NCI-H2029 (cell line): ENCODE measurements at places on chromosomes 4 and X.

- DNase-seq = no peak
Measured at GRCh38 chrX:43949669-43950068, 23.5 kb downstream of the NDP start.

DNA sequence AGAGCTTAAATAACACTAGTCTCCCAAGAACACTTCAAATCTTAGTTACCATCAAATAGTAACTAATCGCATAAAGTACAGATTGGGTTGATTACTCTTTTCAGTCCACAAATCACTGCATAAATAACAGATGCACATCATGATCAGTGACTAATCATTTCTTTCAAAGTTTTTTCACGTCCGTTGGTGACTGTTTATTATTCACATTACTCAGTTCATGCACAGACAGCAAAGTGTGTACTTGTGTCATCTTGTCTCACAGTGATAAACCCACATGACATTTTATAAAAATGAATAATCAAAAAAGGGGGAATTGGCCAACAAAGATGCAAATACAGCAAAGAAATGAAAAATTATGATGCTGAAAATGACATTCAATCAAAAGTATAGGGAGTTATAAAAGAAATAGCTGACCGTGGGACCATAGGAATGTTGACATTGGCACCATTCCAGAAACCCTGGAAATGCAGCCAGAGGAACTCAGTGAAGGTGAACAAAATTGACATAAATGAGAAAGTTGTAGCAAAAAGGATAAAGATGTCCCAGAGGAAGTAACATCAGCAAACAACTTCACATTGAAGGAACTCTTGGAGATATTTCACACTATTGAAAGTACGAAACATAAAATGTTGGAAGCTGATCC, 161.5 kb downstream of the SOX3 start:
- DNase-seq = no peak

DNA sequence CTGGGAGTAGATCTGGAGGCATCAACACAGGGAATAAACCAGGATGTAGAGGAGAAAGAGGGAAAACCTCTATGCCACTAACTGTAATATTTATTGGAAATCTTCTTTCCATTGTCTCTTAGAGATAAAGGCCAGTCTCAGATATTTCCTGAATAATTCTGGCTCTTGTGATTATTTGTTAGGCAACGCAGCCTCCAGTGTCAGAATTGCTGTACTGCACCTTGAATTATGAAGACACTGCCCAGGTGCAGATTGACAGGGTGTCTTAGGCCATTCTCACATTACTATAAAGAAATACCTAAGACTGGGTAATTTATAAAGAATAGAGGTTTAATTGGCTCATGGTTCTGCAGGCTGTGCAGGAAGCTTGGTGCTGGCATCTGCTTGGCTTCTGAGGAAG, 100.7 kb upstream of the ZDHHC15 start:
- no peak for DNase-seq

DNA sequence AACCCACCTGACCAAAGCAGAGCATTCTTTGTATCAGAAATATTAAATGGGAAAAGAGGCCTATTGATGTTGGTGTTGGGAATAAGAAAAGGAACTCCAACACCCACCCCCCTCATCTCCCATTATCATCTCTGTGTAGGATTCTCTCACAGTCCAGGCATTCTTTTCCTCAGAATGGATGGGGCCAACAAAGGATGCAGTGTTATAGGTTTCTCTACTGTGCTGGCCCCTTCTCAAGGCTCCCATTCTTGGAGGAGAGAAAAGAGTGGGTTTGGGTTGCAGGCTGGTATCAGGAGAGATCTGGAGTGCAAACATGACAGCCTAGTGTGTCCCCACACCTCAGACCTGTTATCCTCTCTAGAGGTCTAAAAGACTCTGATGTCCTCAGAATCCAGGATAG, 59.6 kb downstream of the UGT8 start:
- no peak for DNase-seq

GRCh38 chrX:105752338-105752956, 69.9 kb upstream of the NRK start:
- no peak for DNase-seq

- no peak for DNase-seq
Measured at GRCh38 chr4:41683326-41683725, 65.2 kb downstream of the PHOX2B start.

DNA sequence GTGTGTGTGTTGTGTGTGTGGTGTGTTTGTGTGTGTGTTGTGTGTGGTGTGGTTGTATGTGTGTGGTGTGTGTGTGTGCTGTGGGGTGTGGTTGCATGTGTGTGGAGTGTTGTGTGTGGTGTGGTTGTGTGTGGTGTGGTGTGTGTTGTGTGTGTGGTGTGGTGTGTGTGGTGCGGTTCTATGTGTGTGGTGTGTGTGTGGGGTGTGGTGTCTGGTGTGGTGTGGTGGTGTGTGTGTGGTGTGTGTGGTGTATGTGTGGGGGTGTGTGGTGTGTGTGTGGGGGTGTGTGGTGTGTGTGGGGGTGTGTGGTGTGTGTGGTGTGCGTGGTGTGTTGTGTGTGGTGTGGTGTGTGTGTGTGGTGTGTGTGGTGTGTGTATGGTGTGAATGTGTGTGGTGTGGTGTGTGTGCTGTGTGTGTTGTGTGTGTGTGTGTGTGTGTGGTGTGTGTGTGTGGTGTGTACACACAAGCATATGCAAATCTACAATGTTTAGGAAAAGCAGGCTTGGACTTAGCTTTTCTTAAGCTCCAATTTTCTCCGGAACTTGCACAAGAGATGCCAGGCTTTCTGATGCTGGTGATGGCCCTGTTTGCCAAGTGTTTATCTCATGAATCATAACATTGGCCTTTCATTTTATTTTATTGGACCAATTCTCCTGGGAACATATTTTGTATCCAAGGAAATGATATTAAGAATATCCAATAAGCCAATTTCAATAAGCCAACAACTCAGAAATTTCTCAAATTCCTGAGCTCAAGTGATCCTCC, 148.7 kb downstream of the SPATA18 start:
- DNase-seq = no peak

- no peak for DNase-seq
Measured at GRCh38 chr4:21517126-21517859, 431.3 kb downstream of the KCNIP4 start.

- no peak for DNase-seq
Measured at GRCh38 chr4:54189140-54189539, 40.0 kb upstream of the PDGFRA start.

DNA sequence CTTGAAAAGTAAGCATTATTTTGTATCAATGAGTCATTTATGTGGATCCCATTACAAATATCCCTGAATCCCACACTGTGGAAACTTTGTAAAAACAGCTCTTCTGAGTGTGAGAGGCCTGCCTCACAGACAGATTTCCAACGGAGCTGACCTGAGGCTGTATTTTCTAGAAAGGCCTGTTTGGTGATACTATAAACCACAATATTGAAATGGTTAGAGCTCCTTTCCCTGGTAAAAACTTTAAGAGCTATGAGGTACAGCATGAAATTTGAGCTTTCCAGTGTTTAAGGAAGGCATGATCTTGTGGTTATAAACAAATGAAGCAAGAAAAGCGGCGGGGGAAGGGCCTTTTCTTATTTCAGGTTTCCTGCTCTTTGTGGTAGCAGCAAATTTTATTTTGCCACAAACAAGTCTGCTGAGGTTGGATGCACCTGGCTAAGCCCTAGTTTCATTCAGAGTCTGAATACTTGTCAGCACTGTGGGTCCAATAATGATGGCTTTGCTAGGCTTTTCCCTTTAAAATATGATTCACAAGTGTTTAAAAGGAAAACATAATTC, 86.8 kb upstream of the ETNPPL start:
- DNase-seq = no peak

GRCh38 chr4:42390622-42391354, 6.5 kb upstream of the SHISA3 start:
- no peak for DNase-seq
